Globus pallidus (tissue), 1 donor: ENCODE measurements at places on chromosomes 5 and 9.

- no peak for DNase-seq
Measured at GRCh38 chr9:105198865-105199264, 45.6 kb upstream of the SLC44A1 start.

DNA sequence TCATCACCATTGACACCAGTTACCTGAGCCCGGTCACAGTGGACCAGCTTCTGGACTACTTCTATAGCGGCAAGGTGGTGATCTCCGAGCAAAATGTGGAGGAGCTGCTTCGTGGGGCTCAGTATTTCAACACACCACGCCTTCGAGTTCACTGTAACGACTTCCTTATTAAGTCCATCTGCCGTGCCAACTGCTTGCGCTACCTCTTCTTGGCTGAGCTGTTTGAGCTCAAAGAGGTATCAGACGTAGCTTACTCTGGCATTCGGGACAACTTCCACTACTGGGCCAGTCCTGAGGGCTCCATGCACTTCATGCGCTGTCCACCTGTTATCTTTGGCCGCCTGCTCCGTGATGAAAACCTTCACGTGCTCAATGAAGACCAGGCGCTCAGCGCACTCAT lies 520 bp downstream of the CCIN start:
- DNase-seq: no peak

GRCh38 chr9:89419978-89420394 lies 77.9 kb downstream of the SEMA4D start:
- DNase-seq: no peak

GRCh38 chr5:156230887-156231286 lies 96.1 kb upstream of the SGCD start:
- no peak for DNase-seq

GRCh38 chr5:10432059-10433008 lies 9.3 kb upstream of the ROPN1L start:
- no peak for DNase-seq

DNA sequence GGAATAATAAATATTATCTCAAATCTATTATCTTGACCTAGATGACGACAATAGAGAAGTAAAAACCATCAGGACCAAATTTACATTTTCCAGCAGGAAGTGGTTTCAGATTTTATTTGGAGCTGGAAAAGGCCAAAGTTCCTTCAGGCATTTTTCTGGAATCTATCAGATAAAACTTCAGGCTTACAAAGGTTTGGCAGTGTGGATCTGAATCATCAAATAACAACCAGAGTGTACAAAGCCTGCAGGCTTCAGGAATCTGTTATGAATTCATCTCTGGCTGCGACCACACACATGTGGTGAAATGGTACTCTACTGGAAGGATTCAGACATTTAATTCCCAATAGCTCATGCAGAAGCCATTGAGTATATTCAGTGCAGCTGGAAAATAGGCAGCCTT lies 726.4 kb upstream of the GRAMD2B start:
- DNase-seq: no peak

GRCh38 chr9:33025572-33026342 lies 684 bp downstream of the DNAJA1 start:
- peak; percentile 68 for DNase-seq

DNA sequence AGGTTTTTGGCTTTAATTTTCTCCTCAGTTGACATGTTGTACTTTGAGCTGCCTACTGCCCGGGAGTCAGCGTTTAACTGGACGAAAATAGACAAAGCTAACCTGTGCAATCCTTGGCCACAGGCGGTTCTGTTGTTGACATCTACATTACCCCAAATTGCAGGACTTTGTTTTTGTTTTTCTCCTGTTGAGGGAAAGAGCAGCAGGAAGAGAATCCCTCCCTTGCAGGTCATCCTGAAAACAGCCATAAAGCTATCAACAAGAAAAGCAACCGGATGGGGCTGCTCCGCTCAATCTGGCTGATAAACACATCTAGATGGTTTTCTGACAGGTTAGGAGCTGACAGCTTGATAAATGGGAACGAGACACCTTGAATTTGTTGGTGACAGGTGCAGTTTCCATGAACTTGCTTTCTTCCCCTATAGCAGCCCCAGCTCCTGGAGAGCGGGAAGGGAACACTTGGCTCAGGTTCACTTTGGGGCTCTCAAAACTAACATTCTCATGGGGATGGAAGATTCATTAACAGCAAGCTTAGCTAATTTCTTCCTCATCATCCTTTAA lies 331.5 kb downstream of the SLIT3 start:
- no peak for DNase-seq

- DNase-seq: no peak
Measured at GRCh38 chr5:61805101-61805500, 473.0 kb downstream of the ZSWIM6 start.
